Activated naive CD8-positive, alpha-beta T cell treated with anti-CD3 and anti-CD28 coated beads, Interleukin-2, amount 50 U/mL, for 16 hours (primary cell): ENCODE measurements at places on chromosomes 11 and 22.

GRCh38 chr11:58928691-58929090 lies 10.6 kb upstream of the GLYATL1 start:
- no peak for DNase-seq

DNA sequence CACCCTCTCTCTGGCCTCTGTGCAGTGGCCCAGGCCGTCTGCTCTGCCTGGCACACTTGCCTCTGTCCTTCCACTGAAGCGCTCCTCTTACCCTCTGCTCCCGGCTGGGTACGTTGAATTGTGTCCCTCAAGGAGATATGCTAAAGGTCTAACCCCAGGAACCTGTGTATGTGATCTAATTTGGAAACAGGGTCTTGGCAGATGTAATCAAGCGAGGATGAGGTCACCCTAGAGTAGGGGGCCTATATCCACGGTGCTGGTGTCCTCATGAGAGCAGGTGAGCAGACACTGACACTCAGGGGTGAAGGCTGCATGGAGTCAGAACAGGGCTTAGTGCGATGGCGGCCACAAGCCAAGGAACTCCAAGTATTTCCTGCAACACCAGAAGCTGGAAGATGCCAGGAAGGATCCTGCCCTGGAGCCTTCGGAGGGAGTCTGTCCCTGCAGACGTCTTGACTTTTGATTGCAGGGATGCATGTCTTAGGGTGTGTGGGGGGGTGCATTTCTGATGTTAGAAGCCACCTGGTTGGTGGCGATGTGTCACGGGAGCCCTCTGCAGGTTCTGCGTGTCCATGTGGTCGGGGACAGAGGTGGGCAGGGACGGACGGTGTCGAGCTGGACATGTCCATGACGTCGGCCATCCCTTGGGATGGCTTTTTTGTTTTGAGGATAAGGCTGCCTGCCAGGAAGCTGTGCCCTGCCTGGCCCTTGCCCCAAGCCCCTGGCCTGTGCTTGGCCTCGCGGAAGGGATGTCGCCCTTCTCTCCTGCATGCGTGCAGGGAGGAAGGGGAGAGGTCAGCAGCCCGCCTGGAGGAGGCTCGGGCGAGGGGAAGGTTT lies 68.6 kb downstream of the LRP5 start:
- DNase-seq = no peak

DNA sequence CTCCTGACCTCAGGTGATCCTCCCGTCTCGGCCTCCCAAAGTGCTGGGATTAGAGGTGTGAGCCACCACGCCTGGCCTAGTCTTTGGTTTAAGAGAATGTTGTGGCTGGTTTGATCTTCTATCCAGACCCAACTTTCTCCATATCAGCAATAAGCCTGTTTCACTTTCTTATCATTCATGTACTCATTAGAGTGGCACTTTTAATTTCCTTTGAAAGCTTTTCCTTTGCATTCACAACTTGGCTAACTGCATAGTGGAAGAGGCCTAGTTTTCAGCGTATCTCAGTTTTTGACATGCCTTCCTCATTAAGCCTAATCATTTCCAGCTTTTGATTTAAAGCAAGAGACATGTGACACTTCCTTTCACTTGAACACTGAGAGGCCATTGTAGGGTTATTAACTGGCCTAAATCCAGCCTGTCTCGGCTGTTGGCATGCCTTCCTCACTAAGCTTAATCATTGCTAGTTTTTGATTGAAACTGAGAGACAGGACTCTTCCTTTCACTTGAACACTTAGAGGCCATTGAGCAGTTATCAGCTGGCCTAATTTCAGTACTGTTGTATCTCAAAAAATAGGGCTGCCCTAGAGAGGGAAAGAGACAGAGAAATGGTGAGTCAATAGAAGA lies 13.1 kb upstream of the RPL3 start:
- no peak for DNase-seq

GRCh38 chr22:20206709-20207215 lies 55.9 kb upstream of the CCDC188 start:
- no peak for DNase-seq

DNA sequence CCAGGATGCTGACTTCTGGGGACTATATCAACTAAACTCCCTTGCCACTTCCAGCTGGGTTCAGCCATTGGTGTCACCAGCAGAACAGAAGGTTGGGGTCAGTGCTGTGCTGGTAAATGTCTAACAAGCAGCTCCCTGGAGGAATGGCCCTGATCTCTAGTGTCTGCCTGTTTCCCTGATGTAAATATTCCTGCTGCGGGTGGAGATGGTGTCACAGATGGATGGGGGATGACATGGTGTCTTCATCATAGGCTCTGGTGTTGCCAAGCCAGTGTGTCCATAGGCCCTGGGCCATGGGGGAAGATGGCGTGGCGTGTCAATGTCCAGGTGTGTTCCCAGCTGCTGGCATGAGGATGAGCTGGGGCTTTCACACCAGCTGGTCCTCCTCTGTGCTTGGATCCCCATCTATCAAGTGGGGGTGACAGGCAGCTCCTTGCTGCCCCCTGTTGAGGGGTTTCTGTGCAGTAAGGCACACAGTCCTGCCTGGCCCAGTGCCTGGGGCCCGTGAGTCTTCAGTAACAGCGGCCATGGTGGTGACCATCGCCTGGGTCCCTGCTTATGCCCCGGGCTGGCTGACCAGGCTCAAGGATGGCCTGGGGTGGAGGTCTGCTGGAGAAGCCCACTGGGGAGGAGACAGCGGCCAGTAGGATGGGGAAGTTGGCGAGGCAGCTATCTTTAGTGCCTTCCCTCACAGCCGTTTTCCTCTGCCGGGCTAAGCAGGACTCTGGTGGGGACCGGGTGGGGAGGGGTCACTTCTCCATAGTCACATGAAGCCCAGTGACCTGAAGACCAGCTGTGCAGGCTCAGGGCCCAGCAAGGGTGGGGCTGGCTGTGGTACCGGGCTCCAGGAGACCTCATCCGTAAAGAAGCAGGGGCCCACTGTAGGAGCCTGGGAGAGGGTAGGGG lies 12.7 kb downstream of the RPL3 start:
- no peak for DNase-seq

DNA sequence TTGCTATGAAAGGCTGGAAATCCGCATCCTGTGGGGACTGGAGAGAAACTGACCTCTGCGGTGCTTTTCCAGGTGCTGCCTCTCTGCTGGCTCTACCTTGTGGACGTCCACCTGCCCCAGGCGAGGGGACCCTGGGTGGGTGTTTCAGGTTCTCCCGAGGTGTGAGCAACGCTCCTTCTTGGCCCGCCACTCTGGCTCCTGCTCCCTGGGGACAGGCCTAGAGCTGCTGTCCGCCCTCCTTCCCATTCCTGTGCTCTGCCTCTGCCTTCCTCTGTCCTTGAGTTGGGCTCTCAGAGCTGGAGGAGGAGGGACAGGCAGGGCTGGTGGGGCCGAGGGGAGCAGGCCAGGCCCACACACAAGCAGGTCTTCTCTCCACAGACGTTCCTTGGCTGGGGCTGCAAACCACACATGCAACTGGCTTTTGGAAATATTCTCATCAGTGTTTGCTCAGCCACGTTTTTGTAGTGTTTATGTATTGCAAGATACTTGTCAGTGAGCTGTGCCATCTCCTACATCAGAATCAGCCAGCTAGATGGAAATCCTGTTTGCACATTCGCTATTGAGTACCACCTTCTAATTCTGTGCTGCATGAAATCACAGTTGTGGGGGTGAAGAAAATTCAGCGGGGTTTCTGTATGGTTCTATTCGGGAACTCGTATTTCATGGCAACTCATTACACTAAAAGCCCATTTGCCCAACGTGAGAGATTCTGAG lies 1115.0 kb downstream of the BRD1 start:
- DNase-seq = no peak

DNA sequence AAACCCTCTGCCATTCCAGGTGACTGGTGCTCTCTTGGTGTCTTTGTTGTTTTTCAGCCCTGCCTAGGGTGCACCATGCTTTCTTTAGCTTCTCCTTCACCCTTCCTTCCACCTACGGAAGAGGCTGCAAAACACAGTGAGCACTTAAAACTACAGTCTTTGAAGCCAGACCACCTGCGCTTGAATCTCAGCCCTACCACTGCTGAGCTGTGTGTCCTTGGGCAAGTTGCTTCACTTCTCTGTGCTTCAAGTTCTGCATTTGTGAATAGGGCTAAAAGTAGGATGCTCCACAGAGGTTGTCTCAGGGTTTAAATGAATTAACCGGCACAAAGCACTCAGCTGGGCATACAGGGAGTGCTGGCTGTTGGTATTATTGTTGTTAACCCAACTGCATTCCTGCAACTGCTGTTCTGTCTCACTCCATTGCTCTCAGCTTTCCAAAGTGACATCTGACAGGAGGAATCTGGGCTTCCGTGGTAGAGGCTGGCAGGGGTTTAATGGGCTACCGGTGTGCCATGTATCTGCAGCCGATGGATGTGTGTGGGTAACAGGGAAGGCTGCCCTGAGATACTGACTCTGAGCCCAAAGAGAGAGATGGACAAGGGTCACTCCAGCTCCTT lies 139.3 kb downstream of the FBXO7 start:
- DNase-seq = no peak
